Tongue (tissue), 3 donors: ENCODE measurements at places on chromosomes 7 and 10. TPM values are rescaled to one million over a fixed set of nuclear protein-coding genes. Genes with fewer than 3 reads are reported as not detected.

Gene MSS51
- total RNA-seq, result 9.5 TPM

Gene DHTKD1
- 43.9 TPM for total RNA-seq

Gene UNCX
- total RNA-seq, result not detected

Gene FAM237B
- total RNA-seq, result not detected

Gene DUS4L
- total RNA-seq, result 8.7 TPM

Gene CDK14
- 29.3 TPM for total RNA-seq

Gene GRM3
- total RNA-seq, result not detected

Gene RPEL1
- not detected for total RNA-seq

Gene LRMDA
- 6.3 TPM for total RNA-seq

Gene ACTR3C
- 12.1 TPM for total RNA-seq

Gene OPN1SW
- total RNA-seq, result not detected

Gene TAS2R38
- total RNA-seq, result not detected

Gene TCAF2
- total RNA-seq, result 4.8 TPM

Gene ANKRD22
- total RNA-seq, result 4.1 TPM

Gene MYO3A
- total RNA-seq, result 3.3 TPM

Gene ABCA13
- total RNA-seq, result 0.72 TPM

Gene CACNA2D1
- total RNA-seq, result 197 TPM
